ENCODE measurements at places on chromosomes 2 and 18.
A peak's percentile ranks its signal among the peaks of the same experiment; 100 is the strongest.

GRCh38 chr2:205755923-205756322 is 73.6 kb downstream of the NRP2 start:
- DNase-seq = peak; percentile 59

- DNase-seq = no peak
Measured at GRCh38 chr2:177633910-177634294, 241.3 kb downstream of the AGPS start.

DNA sequence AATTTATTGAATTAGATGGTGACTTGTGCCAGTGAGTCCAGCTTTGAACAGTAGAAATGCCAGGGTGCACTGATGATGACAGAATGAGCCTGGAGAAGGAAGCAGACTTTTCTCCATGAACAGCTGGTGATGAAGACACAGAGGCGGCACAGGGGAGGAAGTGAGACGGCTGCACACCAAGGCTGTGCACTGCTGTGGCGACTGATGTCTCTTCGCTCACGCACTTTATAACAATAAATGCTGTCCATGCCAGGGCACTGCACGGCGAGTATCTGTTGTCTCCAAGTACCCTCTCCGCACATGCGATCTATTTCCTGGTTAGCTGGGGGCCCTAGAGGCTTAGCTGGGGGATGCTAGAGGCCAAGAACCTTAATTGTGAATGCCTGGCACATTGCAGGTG is 175.2 kb downstream of the TMEM200C start:
- DNase-seq = no peak

GRCh38 chr2:85135660-85135914 is 2.4 kb downstream of the TCF7L1 start:
- no peak for DNase-seq

- peak; percentile 8 for DNase-seq
Measured at GRCh38 chr2:166765141-166765540, 123.1 kb upstream of the XIRP2 start.

- no peak for DNase-seq
Measured at GRCh38 chr2:9763356-9764152, 79.7 kb upstream of the TAF1B start.

GRCh38 chr2:43169099-43169945 is 57.1 kb downstream of the ZFP36L2 start:
- DNase-seq = no peak

DNA sequence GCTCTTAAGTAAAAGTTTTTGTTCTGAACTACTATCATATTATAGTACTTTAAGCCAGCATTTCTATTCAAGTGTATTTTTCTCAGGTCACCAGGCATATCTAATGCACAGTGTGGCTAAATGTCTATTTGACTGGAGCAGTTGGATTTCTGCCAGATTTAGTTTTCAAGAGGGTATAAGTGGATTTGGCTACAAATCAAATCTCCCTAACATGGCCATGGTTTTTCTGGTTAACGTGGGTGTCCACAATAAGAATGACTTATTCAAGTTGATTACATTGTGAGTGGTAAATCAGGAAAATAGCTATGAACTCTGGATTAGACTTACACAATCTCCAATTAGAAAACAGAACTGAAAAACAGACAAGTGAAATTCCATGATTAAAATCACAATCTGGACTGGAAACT is 5.7 kb upstream of the CHN1 start:
- peak; percentile 45 for DNase-seq

DNA sequence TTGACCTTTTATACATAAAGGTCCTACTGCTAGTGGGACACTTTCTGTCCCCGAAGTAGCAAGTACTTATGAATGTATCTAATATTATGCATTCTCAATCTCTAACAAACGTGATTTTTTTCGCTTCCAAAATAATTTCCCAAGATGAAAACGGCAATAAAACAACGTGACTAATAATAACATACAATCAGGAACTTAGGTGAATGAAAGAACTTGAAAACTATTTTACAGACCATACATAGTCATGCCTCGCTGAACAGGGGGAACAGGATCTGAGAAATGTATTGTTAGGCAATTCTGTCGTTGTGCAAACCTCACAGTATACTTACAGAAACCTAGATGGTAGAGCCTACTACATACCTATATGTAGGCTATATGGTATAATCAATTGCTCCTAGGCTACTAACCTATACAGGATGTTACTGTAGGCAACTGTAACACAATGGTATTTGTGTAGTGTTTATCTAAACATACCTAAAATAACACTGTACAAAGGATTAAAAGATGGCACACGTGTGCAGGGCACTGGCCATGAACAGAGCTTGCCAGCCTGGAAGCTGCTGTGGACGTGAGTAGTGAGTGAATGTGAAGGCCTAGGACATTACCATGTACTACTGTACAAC is 2.5 kb downstream of the RTN4 start:
- peak; percentile 65 for DNase-seq

GRCh38 chr2:39778775-39779340 is at the start of gene THUMPD2:
Gene THUMPD2 (minus strand): TSS chr2:39779258. CDS start chr2:39779239, 19 bp downstream.
- DNase-seq = peak; percentile 92

DNA sequence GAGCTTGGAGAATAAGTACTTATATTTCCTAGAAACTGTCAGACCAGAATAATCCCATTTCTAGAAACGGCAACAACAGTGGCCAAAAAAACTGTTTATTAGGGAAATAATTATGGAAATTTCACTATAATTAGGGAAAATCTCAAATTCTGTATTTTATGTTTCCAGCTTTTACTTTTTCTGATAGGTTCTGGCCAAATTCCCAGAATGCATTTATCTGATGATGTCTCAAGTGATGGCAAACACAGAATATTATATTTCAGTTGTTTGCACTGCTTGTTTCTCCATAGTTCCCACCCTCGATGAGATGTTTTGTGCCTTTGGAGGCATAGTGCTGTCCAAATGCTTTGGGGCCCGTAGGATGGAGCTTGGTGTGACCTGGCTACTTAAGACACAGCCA is 66.9 kb downstream of the AFF3 start:
- DNase-seq = no peak

GRCh38 chr2:102051692-102052277 is 60.0 kb downstream of the IL1R2 start:
- no peak for DNase-seq

DNA sequence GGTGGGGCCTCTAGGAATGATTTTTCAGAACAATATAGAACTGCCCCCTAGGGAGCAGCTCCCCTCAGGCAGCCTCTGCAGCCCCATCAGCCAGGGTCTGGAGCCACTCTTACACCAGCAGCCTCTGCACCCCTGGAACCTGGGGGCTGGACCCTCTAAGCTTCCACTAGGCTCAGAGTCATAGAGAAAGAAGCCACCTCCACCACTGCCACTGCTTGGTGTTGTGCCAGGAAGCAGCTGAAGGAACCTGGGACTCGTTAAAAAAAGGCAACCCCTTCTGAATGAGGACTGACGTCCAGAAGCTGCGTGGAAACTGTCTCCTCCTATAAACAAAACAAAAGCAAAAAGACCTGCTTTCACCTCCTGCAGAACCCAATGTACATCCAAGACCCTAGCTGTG is 98.1 kb upstream of the HS6ST1 start:
- no peak for DNase-seq

- peak; percentile 74 for DNase-seq
Measured at GRCh38 chr2:222318026-222318711, 19.4 kb upstream of the PAX3 start.

DNA sequence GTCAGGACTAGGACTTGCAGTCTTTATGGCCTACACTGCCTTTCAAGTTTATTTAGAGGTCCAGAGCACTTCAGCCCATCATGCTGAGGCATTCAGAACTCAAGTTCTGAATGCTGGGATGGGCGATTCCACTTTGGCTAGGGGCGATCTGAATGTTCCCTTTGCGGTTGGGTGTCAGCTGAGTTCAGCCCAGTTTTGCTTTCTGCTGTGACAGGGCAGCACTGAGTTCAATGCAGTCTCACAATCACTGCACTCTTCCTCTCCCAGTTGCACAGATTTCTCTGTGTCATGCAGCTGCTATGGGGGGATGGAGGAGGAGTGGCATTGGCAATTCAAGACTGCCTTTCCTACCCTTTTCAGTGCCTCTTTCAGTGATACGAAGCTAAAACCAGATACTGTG is 1232.0 kb upstream of the FAM98A start:
- DNase-seq = no peak

DNA sequence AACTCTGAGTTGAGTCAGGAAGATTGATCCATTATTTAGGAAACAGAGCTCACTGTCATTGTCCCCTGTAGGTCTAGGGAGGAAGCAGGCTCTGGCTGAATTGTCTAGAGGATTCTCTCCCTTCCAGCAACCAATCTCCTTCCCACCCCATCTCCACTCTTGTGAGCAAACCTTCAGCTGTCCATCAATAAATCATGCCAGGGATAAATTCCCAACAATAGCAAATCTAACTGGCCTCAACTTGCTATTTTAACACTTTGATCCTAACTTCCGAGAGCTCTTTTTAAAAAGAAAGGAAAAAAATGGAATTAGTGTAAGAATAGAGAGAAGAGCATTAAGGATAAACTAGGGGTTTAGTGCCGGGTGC is 53.5 kb downstream of the ATP8B1 start:
- DNase-seq = no peak

GRCh38 chr2:231640641-231641111 is 48.0 kb downstream of the TEX44 start:
- peak; percentile 48 for DNase-seq

DNA sequence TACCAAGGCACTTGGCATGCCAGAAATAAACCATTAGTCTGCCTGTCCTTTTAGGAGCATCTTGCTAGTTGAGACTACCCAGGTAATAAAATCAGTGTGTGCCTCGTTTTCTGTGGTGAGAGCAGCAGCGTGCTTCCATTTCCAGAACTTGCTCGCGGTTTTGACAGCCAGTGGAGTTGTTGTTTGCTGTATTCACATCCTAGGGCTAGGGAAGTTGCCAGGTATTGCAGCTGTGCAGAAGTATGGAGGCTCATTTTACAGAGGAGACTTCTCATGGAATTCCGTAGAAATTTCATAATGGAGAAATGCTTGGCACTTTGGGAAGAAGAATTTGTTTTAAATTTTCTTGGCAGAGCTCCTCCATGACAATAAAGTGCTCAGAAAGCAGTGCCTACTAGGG is 1355.1 kb upstream of the ZEB2 start:
- DNase-seq = no peak

- no peak for DNase-seq
Measured at GRCh38 chr2:86485103-86485502, 43.9 kb downstream of the KDM3A start.
